MCF 10A (cell line): ENCODE measurements at places on chromosomes 6 and 20.

DNA sequence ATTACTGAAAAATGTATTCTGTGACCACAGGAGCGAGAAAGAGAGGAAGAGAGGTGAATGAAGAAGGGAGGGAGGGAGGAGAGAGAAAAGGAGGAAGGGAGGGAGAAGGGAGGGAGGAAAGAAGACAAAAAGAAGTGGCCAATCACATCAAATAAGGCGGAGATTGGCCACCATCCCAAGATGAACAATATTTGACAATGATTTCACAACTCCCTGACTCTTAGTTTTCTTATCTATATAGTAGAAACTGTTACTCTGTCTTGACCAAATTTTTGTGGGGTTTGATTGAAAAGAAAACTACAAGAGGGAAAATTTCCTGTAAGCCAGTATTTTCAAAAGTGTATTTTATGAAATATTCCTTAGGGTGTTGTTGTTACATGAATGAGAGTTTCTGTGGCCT lies 52.6 kb downstream of the FOXA2 start:
- no peak for DNase-seq

- DNase-seq: no peak
These were observed 35.6 kb downstream of the SRSF3 start for GRCh38 chr6:36629784-36630183.

- DNase-seq: no peak
These were observed 195.6 kb upstream of the THBS2 start for GRCh38 chr6:169449221-169449620.

DNA sequence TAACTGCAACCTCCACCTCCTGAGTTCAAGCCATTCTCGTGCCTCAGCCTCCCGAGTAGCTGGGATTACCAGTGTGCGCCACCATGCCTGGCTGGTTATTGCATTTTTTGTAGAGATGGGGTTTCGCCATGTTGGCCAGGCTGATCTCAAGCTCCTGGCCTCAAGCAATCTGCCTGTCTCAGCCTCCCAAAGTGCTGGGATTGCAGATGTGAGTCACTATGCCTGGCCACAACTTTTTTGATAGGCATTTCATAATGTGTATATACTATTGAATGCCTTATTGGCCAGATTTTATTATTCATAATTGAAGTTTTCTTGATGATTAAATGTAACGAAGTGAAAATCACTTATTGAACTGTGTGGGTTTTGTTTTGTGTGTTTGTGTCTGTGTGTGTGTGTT lies 27.9 kb downstream of the FIG4 start:
- DNase-seq: peak; percentile 38

DNA sequence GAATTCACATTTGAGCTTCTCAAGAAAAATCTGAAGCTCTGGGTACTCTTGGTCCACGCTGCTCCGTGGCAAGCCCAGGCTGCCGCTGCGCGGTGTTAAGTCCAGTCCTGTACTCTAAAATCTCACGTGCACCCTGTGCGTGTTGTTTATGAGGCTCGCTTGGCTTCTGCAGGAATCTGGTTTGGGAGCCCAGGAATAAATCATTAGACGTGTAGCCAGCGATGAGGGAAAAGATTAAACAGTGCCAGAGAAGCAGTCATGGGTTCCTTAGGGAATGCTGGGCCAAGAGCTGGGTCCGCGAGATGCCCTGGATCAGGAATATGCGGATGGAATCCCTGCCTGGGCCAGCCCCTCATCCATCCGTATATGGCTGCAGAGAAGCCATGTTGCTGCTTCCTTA lies 87.3 kb downstream of the KCNB1 start:
- DNase-seq: no peak

GRCh38 chr6:84615113-84615850 lies 149.1 kb downstream of the TBX18 start:
- DNase-seq: no peak

DNA sequence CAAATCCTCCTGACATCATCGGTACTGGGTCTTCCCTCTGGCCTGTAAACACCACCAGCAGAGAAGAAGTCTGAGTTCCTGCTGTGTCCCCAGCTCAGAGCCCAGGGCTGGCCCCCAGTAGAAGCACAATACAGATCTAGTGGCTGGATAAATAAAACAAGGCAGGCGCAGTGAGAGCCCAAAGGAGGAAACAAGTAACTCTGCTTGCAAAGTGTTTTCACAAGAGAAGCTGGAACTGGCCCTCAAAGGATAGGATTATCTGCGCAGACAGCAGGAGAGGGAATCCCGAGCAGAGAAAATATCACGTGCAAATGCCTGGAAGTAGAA lies 205.1 kb downstream of the ZDHHC14 start:
- DNase-seq: no peak

DNA sequence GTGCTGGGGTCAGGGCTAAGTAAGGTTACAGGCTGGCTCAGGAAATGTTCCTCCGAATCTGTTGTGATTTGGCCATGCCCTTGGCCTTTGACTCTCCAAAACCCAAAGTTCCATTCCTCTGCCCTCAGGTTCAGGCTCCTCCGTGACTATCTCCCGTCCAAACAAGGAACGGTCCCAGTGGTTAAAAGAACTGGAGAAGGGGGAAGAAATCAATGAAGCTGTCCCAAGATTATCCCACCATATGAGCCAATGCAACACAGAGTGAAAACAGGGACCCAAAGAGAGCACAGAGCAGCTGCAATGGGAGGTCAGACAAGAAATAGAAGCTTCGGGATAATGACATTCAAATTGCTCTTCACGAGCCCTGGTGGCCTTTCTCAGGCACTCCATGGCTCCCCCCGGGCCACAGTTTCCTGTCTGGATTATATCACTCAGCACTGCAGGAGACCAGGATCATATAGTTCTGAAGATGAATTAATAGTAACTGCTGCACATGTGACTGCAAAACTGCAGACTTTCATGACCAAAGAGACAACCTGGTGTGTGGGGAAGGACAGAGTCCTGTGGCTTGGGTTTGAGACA lies 211.3 kb downstream of the ZNF217 start:
- DNase-seq: no peak

DNA sequence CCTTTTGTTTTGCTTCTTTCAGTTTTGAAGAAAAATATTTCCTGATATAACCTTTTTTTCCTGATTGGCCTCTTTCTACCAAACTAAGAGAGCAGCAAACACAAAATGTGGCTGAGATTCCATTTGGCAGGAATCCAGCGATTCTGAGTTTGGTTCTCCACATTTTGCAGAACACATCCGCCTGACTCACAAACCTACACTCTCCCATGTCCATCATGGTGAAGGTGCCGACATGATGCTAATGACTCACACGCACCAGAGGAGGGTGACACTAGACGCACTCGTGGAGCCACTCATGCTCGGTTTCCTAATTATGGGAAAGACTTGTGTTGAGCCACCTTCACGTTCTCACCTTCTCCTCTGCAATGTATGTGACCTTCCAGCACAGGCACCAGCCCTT lies 45.9 kb upstream of the DUSP22 start:
- DNase-seq: peak; percentile 87

DNA sequence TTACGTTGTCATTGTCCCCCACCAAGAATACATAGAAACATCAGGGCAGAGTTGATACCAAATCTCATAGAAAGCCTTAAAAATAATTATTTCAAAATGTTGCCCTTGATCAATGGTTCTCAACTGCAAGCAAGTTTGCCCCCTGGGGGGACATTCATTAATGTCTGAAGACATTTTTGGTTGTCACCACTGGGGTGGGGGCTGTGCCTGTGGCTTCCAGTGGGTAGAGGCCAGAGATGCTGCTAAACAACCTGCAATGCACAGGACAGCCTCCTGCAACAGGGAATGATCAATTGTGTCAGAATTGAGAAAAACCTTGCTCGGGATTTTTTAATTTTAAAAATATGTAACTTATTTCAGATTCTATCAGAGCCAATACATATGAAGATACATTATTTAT lies 130.6 kb upstream of the DOK5 start:
- no peak for DNase-seq

DNA sequence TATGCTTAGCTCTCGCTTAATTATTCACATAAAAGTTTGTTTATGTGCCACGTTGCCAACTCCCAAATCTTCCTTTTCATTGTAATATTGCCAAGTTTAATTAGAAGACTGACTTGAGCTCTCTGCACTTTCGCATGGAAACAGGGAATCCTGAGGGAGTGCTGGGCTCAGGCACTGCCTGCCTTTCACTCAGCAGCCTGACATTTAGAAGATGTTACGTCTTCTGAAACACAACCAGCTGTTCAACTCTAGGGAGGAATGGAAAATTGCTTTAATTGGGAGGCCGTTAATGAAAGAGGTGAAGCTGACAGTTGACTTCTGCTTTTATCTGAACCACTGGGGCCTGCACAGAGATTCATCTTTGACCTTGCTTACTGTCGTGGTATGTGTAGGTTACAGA lies 77.4 kb upstream of the MTHFD1L start:
- no peak for DNase-seq

DNA sequence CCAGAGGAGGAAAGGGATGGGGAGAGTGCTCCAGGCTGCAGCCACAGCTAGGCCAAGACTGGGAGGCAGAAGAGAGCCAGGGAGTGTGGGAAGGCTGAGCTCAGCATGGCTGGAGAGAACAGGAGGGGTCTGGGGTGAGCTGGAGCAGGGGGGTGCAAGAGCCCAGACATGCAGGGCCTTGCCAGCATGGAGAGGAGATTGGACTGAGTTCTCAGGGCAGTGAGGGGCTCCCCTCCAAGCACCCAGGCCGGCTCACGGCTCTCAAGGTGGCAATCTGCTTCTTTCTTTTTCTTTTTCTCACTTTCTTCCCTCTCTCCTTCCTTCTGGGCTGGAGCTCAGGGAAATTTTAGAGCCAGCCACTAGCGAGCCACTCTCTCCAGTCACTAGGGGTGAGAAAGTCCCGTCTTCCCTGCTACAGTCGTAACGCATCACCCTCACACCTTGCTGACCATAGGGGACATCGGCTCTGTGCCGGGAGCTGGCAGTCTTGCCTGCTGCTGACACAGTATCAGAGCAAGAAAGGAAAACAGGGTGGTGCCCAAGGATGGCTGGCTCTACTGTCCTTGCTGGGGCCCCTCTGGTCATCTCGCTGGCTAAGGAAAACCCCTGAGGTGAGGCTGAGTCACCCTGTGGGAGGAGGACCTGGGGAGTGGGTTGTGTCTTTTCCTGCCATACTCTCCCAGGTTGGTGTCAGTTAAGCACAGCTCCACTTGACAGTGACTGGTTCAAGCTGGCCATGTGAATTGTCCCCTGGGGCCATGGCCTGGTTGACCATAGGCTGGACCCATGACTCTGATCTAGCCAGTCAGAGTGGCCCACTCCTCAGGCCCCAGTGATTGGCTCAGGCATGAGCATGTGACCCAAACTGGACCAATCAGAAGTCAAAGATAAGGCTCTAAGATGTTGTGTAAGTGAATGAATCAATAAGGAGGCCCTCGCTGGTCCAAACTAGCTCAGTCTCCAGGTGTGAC lies 135.1 kb upstream of the PMEPA1 start:
- DNase-seq: no peak

DNA sequence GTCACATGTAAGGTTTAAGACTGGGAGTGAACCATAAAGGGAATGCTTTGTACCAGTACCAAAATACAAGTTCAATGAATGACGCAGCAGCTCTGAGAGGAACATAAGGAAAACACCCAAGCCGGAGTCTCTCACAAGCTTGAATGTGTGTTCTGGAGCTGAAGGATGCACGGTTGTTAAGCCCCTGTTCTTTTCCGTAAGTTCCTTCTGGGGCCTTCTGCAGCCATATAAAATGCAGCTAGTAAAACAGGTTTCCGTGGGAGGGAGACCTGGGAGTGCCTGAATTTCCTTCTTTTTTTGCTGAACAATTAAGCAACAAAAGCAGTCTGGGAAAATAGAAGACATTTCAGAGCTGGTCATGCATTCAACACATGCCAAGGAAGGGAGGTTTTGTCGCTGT lies 73.2 kb upstream of the JAG1 start:
- DNase-seq: no peak

DNA sequence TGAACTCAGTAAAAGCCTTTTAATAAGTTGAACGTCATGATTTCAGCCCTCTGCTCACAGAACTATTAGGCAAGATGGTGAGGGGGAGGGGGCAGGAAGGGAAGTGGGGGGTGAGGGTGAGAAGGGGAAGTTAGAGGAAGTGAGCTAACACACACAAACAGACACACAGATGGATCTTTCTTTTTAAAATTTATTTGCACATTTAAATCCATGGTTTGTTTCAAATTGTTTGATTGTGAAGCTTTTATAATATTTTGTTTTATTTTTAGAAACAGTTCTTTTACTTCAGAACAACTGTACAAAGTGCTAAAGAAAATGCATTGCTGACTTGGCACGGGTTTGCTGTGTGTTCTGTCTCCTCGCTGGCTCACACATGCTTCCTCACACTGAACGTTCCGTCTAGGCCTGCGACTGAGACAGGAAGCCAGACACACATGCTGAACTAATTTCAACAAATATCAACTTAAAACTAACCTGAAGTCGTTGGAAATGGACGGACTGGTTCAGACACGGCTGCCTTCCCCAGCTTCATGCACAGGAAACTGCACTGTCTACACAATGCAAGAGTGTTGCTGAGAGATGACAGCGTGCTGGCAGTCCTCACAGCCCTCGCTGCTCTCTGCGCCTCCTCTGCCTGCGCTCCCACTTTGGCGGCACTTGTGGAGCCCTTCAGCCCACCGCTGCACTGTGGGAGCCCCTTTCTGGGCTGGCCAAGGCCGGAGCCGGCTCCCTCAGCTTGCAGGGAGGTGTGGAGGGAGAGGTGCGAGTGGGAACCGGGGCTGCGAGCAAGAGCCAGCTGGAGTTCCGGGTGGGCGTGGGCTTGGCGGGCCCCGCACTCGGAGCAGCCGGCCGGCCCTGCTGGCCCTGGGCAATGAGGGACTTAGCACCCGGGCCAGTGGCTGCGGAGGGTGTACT lies 8.1 kb upstream of the ZBP1 start:
- DNase-seq: no peak

GRCh38 chr6:87754828-87755227 lies 52.8 kb upstream of the AKIRIN2 start:
- DNase-seq: no peak

GRCh38 chr6:112911959-112912358 lies 564.8 kb downstream of the RFPL4B start:
- no peak for DNase-seq

DNA sequence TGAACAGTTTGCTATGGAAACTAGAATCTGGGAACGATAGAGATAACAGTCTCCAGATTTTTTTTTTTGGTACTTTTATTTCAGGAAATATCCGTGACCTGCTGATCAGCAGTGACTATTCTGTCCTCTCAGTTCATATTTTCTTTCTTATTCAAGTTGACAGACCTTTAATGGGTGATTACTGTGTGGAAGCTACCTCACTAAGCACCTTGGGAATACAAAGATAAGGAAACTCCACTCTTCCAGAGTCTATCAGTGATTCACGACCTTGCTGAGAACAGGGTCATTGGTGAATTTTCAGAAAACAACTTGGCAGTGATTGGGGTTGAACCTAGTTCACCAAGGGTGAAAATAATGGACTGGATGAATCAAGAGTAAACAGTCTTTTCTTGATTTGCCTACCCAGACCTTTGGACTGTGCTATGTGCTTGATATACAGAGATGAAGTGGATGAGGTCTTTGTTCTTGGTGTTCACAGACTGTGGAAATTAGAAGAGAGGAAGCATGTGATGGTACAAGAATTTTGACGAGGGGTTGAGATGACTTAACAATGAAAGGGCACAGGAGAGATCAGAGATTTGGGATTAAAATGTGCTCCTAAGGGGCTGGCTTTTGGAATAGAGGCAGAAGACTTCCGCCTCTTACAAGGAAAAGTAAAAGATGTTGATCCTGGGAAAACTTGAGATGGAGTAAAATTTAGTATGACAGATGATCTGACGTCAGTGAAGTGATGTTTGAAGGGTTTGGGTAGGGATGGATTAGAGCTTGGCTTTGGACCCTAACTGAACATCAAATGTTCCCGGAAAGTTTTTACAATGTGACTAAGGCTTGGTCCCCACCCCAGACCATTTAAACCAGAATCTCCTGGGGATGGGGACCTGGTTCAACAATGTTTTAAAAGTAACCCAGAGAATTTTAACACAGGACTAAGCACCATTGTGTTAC lies 1.2 kb downstream of the KAT14 start:
- DNase-seq: no peak
